Dermis blood vessel endothelial cell (primary cell): ENCODE measurements at places on chromosomes 4 and X. TPM values are rescaled to one million over a fixed set of nuclear protein-coding genes. Genes with fewer than 3 reads are reported as not detected.
A peak's percentile ranks its signal among the peaks of the same experiment; 100 is the strongest.

TLR2 gene
- total RNA-seq: 0.51 and 1.9 TPM in 2 replicates

SERPINA7 gene
- not detected in 2 replicates for total RNA-seq

TMEM47 gene
- total RNA-seq: 8.7 and 12.4 TPM in 2 replicates

USP26 gene
- total RNA-seq: not detected in 2 replicates

FRG2 gene
- total RNA-seq: not detected in 2 replicates

TMEM255A gene
- total RNA-seq: not detected in 2 replicates

PNCK gene
- total RNA-seq: not detected in 2 replicates

GPR82 gene
- total RNA-seq: not detected in 2 replicates

TENM3 gene
- total RNA-seq: 28.1 and 38.1 TPM in 2 replicates

NHSL2 gene
- total RNA-seq: 28.6 and 53.8 TPM in 2 replicates

AR gene
- 1.2 and 2.9 TPM in 2 replicates for total RNA-seq

SPIN3 gene
- 4.2 and 5.8 TPM in 2 replicates for total RNA-seq

FAM47E gene
- total RNA-seq: 0.14 and 0.17 TPM in 2 replicates

TRPC5OS gene
- not detected in 2 replicates for total RNA-seq

GRCh38 chr4:10984815-10985214, 300.2 kb upstream of the CLNK start:
- no peak for DNase-seq

DNA sequence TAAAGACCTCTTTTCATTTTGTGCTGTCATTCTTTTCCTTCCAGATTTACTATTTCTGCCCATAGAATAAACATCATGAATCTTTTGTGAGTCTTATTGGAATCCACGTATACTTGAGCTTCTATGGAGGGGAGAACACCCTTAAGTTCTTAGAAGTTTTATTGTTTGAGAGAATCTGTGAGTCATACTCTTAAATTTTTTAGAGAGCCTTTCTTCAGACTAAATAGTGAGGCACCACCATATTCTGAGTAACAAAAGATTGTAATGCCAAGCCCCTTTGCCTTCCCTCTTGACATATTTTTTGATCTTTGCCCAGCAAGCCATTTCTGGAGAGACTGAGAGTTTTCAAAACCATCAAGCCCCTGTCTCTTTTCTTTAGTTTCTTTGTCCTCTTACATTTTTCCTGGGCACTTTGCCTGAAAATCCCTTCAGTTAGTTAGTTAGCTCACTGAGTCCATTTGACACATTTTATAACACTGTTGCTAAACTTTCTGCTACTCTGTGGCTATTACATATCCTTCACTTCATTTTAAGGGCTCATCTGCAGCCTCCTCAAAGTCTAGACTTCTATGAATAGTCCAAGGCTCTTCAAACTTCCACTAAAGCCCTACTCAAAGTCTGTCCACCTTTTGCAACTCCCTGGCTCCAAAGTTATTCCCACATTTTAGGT, 65.3 kb upstream of the NDUFC1 start:
- peak; percentile 13 for DNase-seq

GRCh38 chrX:79400623-79401022, 33.5 kb upstream of the ITM2A start:
- peak; percentile 32 for DNase-seq

DNA sequence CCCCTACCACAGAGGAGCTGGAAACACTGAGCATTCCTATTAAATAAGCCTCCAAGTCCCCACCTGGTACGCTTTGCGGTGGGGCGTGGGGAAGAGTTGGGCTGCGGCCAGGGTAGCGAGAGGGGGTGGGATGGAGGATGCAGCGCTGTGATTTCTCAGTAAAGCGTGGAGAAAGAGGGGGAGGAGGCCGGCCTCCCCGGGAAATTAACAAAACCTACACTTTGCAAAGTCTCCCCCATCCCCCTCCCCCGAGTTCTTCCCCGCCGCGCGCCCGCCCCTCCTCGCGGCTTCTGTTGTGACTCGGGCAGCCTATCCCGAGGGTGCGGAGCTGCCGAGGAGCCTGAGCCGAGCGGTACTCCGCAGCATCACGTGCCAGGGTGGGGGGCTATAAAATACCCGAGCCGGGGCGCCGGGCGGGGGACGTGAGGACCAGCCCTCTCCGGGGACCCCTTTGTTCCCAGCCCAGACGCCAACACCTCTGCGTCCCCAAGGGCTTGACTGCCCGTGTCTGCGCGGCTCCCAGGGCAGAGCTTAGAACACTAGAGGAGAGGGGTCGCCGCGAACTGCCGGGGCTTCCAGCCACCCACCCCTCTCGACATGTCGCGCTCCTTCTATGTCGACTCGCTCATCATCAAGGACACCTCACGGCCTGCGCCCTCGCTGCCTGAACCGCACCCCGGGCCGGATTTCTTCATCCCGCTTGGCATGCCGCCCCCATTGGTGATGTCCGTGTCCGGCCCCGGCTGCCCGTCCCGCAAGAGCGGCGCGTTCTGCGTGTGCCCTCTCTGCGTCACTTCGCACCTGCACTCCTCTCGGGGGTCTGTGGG, at the start of gene GSX2:
GSX2 (plus strand) TSS at position 416 of the 827 bp plus-strand sequence; CDS start at position 598, 182 bp downstream.
- DNase-seq: peak; percentile 10

- DNase-seq: no peak
These were observed 120.4 kb downstream of the NSUN7 start for GRCh38 chr4:40870150-40870549.

DNA sequence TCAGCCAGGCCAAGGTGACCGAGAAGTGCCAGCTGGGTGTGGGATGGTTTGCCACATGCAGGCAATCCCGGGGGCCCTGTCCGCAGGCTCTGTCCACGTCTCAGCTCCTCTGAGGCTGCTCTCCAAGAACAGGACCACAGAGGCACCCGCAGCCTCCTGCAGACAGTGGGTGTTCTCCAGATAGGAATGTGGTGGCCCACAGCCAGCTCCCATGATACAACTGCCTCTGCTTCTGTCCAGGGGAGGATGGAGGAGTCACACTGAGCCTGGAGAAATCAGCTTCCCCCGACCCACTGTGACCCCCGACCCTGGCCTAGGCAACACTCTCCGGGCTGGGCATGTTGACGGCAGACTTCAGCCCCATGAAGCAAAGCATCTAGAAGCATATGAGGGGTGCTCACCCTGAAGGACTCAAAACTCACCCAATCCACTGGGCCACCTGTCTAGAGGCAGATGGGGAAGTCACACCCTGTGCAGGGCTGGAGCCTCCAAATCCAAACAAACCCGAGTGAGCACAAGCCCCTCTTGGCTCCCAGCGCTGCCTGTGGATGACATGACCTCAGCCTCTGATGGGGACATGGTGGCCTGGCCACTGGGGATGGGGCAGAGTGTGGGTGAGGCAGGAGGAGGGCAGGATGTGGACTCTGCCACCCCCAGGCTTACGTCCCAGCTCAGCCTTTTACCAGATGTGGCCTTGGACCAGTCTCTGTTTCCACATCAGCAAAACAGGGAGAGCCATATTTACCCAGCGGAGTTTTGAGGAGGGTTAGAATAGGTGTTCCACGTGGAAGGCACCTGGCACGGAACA, 102.3 kb downstream of the PSAPL1 start:
- no peak for DNase-seq

- DNase-seq: no peak
These were observed 3.5 kb upstream of the EDNRA start for GRCh38 chr4:147477439-147477838.

DNA sequence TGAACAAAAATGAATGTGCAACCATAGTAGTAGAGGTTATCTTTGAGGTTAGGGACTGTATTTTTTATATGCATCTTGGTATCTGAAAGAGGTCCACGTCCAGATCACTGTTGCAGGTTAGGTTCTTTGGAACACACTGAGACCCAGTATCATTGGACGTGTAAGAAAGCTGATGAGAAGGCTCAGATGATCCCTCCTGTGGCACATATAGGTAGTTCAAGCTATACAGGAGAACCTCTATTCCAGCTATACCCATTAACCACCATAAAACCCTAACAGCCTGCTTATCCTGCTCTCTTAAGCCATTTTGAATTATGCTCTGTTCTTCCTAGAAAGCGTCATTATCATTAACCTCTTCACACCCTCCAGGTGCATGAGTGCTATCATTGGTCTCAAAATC, 930.7 kb upstream of the HS3ST1 start:
- no peak for DNase-seq

GRCh38 chr4:77820649-77821561, 1.7 kb upstream of the CNOT6L start:
- peak; percentile 17 for DNase-seq

DNA sequence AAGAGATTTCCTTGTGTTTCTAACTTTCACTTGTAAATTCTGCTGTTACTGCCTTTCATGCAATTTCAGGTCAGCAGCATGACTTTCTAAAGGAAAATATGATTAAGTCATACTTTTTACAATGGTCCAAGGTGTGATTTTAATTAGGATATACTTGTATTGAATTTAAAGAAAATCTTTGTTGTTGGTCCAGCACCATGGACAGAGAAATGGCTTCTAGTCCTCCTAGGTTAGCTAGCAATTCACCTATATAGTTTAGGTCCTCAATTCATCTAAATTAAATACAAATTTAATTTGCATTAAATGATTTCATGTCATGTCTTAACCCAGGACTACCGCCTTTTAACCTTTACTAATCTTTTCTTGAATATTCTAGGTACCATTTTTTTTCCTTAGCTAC, 304.9 kb upstream of the RPS6KA3 start:
- peak; percentile 1 for DNase-seq

DNA sequence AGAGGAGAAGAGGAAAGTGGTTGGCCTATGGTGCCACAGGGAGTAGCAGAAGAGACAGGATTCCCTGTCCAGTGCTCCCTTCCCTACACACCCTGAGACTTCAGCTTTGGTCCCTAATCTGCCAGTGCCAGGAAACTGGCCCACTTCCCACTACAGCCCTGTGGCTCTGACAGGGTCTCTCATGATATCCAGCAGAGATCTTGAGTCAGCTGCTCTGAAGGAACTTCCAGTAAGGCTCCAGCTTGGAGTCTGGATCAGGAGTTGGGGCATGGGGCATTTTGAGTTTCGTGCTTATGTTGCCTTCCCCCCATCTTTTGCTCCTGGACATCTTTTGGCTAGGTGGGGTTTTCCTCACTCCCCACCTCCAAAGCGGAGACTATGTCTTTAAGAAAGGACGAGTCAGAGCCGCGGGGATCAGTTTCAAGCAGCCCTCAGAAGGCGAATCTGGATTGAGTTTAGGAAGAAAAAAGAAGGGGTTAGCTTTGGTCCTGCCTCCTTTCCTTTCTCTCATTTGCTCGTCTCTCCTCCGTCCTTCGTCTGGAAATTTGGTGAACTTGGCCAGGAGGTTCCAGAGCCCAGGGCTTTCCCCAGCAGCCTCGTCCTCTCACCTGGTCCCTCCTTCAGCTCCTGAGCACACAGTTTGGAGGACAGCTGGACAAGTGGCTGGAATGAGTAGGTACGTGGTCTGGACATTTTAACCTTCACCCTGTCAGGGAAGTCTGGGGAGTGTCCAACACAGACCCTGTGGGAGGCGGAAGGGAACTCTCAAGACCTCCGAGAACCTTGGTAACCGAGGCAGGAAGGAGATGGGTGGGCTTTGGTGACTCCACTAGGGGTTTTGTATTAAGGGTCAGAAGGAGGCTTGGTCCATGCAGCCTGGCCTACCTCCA, 104.4 kb downstream of the RTL5 start:
- DNase-seq: no peak

DNA sequence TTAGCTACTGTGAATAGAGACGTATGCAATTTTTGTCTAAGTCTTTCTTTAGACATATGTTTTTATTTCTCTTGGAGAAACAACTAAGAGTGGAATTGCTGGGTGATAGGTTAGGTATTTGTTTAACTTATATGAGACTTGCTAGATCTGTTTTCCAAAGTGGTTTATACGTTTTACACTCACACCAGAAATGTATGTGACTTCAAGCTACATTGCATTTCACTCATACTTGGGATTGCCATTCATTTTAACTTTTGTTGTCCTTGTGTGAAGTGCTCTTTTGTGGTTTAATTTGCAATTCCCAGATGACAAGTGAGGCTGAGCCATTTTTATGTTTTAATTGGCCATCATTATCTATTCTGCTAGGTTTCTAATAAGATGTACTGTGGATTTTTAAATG, 817.2 kb downstream of the GLUD2 start:
- DNase-seq: no peak

- peak; percentile 35 for DNase-seq
These were observed 10.5 kb downstream of the ACSL1 start for GRCh38 chr4:184815046-184815877.

DNA sequence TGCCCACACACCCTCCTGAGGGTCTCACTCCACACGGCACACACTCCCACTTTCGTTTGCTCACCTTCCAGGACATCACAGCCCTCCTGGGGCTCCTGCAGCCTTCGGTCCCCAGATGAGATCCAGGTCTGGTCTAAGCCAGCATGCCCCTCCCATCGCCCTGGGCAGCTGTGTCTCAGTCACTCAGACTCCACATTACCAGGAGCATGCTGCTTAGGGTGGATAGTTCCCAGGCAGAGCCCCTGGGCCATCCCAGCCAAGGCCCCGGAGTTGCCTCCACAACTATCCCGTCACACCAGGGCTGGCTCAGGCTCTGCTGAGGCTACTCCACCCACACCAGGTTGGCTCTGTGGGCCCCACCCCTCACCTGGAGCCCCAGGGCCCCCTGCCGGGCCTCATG, 50.4 kb upstream of the PSAPL1 start:
- no peak for DNase-seq

- no peak for DNase-seq
These were observed 392.0 kb downstream of the GBA3 start for GRCh38 chr4:23084559-23085248.

GRCh38 chr4:17763931-17764330, 17.5 kb downstream of the FAM184B start:
- DNase-seq: no peak
